ENCODE measurements at places on chromosomes 4 and X.

DNA sequence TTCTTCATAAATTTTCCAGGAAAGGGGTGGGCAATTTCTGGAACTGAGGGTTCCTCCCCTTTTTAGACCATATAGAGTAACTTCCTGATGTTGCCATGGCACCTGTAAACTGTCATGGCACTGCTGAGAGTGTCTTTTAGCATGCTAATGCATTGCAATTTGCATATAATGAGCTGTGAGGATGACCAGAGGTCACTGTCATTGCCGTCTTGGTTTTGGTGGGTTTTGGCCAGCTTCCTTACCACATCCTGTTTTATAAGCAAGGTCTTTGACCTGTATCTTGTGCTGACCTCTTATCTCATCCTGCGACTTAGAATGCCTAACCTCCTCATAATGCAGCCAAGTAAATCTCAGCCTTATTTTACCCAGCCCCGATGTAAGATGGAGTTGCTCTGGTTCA lies 577.8 kb downstream of the NLGN4X start:
- no peak for DNase-seq

DNA sequence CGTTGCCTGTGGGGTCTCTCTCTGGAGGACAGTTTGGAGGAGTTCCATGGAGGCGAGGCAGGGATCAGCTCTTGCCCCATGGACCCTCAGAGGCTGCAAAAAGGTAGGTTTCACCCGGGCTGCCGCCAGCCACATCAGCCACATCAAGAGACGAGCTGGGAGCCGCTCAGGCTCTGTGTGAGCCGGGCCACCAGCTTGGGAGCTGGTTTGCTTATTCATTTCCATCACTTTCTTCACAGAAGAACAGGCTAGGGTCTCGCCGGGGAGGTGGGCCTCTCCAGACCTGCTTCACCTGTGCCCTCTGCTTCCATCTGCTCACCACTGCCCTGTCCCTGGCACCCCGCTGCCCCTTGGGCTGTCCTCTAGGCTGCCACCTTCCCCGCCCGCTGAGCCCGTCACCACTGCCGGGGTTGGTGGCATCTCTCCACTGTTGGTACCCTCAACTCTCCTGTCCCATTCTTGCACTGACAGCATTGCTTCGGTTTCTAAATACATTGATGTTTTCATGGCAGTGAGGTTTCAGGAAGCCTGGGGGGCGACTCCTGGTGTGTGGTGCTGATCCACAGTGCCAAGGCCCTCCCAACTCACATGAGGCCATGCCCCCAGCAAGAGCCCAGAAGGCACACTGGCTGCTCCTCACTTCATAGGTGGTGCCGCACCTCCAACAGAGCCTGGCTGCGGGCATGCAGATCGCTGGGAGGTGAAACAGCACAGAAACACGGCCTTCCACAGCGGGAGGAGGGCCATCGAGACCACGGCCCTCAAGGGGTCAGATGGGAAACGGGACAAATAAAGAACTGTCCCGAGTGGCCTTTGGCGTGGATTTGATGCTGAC lies 4.5 kb upstream of the TREX2 start:
- no peak for DNase-seq

DNA sequence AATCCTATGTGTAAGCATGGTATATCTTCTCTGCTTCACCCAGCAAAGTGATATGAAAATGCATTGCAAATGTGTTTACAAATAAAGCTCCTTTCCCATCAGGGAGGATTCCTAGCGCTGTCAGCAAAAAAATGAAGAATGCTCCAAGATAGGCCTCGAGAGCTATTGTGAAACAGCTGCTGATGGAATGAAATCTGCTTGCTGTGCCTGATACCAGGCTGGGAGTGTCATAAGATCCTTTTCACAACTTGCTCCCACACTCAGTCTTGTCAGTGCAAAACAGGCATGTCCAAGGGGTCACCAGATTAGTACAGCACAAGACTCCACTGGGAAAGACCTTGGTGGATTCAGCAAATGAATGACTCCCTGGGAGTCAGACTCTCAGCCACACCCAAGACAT lies 34.1 kb downstream of the HNRNPH2 start:
- no peak for DNase-seq

DNA sequence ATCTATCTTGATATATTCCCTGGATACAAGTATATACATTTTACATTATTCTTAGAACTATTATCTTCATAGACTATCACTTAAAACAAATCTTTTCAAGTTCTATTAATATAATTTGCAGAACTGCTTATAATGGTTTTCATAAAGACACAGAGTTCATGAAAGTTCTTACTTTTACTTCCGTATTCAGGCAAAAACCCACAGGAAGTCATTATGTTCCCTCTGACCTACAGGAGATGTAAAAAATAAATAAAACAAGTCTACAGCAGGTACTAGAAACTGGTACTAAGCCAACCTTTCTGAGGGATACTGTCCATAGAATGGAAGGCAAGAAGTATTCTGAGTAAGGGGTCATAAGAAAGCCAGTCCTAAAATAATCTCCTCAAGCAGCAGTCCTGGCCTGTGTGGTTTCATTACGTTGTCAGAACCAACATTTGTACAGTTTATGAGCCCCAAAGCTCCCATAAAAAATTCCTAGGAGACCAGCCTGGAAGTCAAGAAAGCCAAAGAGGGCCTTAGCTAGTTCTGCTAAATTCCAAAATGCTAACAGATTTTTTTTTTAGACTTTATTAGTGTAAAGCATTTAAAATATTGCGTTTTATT lies 68.6 kb downstream of the CAMK2D start:
- no peak for DNase-seq

DNA sequence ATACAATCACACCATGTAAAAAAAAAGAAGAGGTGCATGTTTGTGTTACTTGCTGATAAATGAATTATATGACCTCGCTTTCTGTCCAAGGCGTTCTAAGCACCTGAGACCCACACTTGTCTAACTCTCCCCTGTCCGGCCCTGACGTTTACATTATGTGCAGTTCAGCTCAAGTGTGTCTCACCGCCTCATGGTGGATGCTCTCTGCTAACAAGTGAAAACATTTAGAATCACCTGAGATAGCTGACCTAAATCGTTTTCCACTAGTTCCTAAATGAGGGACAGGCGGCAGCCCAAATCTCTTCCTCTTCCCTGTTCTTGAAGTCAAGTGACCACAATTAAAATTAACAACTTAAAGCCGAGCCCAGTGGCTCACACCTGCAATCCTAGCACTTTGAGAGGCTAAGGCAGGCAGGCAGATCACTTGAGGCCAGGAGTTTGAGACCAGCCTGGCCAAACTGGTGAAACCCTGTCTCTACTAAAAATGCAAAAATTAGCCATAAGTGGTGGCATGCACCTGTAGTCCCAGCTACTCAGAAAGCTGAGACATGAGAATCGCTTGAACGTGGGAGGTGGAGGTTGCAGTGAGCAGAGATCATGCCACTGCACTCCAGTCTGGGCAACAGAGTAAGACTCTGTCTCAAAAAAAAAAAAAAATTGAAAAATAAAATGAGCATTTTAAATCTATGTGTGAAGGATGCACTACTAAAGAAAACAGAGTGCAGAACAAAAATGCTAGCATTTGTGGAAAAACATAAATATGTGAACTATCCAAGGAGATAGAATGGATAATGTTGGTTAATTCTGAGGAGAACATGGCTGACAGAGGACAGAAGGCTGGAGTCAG lies 3.9 kb upstream of the TIFA start:
- no peak for DNase-seq

DNA sequence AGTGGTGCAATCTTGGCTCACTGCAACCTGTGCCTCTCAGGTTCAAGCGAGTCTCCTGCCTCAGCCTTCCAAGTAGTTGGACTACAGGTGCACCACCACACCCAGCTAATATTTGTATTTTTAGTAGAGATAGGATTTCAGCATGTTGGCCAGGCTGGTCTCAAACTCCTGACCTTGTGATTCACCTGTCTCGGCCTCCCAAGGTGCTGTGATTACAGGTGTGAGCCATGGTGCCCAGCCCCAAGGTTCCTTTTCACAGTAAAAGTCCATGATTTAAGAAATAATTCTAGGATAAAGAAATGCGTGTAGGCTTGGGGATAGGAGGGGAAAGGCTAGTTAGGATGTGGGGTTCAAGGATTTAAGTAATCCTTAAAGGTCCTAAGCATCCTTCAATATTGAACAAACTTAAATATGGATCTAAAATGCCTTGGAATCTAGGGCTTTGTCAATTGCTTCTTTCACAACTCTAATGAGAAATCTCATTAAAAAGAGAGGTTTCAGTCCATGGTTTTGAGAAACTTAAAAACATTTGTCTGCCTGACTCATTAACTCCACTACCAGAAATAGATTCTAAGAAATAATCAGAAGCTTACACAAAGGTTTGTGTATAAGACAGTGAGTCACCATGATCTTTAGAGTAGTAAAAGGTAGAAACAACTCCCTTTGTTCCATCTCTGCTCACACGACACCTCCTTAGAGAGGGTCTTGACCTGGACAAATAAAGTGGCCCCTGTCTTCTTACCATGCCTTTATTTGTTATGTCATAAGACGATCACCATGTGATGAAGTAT lies 203.2 kb downstream of the PTTG2 start:
- DNase-seq: no peak

DNA sequence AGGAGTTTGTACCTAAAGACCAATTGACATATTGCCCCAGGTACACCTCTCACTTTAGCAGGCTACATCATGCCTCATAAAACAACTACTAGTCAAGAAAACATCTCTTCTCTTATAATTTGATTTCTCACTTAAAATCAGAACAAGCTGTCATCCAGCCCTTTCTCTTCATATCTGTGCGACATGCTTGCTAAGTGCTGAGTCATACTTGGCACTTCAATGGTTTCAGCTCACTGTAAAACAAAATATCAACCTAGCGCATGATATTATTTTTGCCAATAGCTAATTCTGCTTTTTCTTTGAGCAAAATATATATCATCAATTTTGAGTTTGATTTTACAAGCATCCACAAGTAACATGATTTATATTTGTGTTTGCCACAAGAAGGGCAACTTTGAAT lies 27.9 kb upstream of the FUNDC1 start:
- no peak for DNase-seq

GRCh38 chr4:7750972-7751371 lies 188.7 kb downstream of the AFAP1 start:
- no peak for DNase-seq

- no peak for DNase-seq
Observed at GRCh38 chrX:12685541-12685940, 105.7 kb upstream of the PRPS2 start.

GRCh38 chr4:88098993-88099752 lies 59.3 kb downstream of the ABCG2 start:
- DNase-seq: no peak

DNA sequence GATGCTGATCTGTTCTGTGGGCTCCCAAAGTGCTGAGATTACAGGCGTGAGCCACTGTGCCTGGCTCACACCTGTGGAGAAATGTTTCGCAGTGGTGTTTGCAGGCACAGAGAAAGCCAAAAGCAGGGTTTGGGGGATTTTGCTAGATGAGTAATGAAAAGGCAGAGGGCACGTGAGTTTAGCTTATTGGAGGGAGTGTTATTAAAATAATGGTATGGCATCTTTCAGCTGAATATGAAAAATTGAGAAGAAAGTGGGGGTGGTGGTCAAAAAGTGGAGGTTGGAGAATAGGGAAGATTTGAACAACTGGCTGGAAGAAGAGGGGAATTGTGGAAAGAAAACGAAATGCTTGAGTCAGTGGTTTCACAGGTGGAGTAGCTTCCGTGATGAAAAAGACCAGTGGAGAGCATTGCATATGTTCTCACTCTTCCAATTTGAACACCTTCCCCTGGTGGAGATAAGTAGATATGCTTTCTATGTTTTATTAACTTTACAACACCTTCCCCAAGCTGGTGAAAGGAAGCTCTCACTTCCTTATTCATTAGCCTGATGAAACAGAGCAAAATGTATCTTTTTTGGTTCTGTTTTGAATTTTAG lies 1.1 kb upstream of the CHST7 start:
- no peak for DNase-seq

DNA sequence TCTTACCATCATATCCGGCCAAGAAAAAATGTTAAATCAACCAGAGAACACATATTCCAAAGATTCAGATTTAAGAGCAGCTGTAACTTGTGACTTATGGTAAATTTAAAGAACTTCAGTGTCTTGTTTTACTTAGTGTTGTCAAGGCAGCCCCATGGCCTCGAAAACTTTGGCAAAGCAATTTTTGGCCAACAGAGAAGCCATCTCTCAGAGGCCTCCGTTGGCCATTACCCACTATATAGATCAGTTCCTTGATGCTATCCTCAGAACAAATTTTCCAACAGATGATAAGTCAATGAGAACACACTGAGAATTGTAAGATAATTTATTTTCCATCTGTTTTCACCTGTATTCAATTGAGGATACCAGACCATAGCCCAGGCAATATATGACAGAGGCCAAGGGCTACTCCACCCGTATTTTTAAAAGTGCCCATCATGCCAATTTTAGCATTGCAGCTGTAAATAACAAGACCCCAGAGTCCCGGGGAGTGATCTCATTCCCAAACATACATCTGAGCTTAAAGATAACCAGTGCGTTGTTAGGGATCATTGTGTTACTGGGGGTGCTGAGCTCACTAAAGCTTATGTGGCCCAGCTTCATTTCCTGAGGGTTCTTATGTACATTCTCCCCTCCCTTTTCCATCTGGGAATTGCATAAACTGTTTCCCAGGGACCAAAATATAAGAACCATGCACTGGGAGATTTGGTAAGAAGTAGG lies 50.0 kb upstream of the PDHA1 start:
- DNase-seq: no peak

DNA sequence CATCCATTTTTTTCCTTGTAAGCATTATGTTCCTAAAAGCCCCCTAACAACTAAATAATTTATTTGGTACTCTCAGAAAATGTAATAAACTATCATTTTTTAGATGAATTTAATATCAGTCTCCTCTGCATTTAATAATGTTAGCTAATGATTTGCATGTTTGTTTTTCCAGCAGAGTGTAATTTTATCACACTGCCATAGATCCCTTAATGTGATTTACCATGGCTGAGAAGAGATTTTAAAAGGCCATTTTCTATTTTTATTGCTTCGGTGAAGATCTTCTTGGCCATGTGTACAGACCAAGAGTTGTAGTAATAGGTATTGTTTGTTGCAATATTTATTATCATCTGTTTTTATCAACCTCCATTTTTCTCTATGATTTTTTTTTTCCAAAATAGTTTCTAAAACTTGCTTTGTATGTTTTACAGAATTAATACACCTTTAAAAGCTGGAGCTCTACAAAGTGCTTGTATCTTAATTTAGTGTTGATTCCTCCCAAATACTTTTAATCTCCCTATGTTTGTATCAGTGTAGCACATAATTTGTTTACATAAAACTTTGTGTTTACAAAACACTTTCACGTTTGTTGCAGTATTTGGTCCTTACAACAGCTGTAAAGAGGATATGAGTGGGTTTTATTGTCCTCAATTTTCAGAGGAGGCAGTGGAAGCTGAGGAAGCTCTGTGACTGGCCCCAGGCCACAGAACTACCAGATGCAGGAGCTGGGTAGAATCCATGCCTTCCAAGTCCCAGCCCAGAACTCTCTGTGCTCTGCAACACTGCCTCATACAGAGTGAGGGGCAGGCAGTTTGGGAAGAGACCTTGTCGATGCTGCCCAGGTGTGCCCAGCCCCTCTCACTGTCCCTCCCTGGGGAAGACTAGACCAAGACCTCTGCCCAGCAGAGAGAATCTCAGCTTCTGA lies 58.1 kb downstream of the FAM114A1 start:
- DNase-seq: no peak

- DNase-seq: no peak
Observed at GRCh38 chr4:123986268-123986798, 589.7 kb downstream of the SPRY1 start.

GRCh38 chr4:176261481-176261880 lies 7.5 kb downstream of the ASB5 start:
- DNase-seq: no peak
